AG08395 (cell line): ENCODE measurements at places on chromosomes 13 and 19.

DNA sequence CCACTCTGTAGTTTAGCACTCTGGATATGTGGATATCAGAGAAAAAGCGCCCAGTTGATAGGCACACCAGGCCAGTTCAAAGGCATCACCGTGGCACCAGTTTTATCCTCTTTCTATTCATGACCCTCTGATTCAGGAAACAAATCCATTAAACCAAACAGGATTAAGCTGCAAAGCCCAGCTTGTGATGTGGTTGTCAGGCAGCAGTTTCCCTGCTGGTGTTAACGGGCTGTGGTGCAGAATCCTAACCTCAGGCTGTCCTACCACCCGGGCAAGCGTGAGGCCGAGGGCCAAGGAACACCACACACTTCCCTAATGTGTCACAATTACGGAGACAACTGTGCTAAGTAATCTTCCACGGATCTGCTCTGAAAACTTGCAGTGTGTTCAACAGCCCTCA, 209.1 kb downstream of the OLFM4 start:
- DNase-seq = no peak

GRCh38 chr19:17951157-17951989, 15.5 kb upstream of the KCNN1 start:
- no peak for DNase-seq

GRCh38 chr13:96836733-96837132, 157.5 kb downstream of the OXGR1 start:
- no peak for DNase-seq

- DNase-seq = peak; percentile 24
Measured at GRCh38 chr13:99015606-99016490, 38.0 kb upstream of the DOCK9 start.

- DNase-seq = no peak
Measured at GRCh38 chr13:38570706-38571105, 116.2 kb upstream of the FREM2 start.

- DNase-seq = no peak
Measured at GRCh38 chr13:64697226-64697625, 2532.9 kb downstream of the PCDH9 start.

DNA sequence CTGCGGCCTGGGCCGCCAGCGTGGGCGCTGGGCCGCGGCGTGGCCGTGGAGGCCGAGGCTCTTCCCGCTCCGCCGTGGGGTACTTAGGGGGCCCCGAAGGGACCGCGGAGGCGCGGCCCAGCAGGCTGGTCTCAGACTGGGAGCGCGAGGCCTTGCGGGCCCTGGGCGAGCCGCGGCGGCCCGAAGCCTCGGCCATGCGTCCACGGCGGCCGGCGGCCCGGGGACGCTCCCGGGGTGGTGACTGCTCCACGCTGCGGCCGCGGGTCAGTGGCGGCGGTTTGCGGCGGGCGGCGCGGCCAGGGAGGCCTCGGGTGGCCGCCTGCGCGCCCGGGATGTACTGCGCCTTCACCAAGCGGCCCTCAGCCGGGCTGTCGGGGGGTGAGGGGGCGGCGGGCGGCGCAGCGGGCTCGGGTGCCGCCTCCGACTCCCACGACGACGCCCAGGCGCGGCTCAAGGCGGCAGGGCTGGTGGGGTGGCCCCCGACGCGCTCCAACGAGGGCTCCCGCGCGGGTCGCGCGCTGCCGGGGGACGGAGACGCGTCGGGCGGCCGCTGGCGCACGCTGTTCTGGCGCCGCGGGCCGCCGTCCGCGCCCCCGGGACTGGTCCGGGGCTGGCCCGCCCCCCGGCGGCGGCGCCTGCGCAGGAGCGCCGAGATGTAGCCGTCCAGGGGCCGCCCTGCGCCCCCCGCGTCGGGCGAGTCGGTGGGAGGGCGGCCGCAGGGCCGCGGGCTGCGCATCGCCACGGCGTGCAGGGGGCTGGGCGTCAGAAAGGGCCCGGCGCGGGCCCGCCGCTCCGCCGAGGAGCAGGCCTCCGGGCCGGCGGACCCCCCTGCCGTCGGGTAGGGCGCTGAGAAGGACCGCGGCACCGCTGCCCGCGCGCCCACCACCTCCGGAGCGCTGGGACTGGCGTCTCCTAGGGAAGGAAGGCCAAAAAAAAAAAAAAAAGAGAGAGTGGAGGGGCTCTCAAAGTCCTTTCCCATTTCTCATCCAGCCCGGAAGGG, 11.7 kb downstream of the DACT3 start:
- no peak for DNase-seq

DNA sequence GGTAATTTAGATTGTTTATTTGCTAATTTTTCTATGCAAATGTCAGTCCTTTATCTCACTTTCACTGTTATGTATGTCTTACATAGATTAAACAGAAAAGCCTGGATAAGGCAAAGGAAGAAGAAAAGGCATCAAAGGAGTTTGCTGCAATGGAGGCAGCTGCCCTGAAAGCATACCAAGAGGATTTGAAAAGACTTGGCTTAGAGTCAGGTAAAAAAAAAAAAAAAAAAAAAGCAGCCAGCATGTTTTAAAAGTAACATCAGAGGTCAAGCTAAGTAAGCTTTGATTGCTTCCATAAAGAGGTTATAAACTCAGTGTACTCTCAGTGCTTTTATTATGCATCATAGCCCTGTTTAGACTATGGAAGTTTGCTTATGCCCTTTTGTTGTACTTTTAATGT, 3.8 kb downstream of the WBP4 start:
- DNase-seq = peak; percentile 35

- no peak for DNase-seq
Measured at GRCh38 chr13:82344867-82345266, 1537.4 kb downstream of the SLITRK1 start.

GRCh38 chr19:5828661-5829566, 10.6 kb downstream of the FUT6 start:
- DNase-seq = no peak
